Omental fat pad (tissue), 4 donors: ENCODE measurements at places on chromosomes 13 and 19. TPM values are rescaled to one million over a fixed set of nuclear protein-coding genes. Genes with fewer than 3 reads are reported as not detected.

GRCh38 chr13:91361755-91362271, 14.3 kb downstream of the MIR17HG start:
- DNase-seq: no peak

DNA sequence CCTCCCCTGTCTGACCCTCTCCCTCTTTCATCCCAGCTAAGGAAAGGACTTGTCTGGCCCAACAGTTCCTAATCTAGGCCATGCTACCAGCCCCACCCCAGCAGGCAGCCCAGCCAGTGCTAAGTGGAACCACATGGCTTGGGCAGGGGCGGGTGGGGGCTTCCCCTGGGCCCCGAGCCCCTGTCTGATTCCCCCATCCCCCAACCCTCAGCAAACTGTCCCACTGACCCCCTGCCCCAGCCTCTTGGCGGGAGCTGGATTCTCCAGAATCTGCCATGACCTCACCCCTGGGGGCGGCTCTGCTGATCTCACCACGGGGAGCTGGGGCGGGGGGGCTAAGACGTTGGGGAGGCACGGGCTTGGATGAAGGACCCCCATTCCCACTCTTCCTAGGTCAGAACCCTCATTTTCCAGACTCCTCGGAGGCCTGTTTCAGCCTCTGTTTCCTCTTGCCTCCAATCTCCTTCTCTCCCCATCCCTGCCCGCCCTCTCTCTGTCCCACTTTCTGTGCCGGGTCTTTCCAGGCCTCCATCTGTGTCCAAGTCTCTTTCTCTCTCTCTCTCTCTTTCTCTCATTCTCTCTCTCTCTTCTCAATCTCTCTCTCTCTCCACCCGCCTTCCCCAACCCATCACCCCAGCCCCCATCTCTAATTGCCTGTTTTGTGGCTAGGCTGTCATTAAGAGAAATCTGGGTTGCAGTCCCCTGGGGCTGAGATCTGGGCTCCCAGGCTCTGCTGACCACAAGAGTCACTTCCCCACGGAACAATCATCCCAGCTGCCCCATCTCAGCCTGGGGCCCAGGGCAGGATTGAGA, 2.7 kb downstream of the COL5A3 start:
- DNase-seq: no peak

DNA sequence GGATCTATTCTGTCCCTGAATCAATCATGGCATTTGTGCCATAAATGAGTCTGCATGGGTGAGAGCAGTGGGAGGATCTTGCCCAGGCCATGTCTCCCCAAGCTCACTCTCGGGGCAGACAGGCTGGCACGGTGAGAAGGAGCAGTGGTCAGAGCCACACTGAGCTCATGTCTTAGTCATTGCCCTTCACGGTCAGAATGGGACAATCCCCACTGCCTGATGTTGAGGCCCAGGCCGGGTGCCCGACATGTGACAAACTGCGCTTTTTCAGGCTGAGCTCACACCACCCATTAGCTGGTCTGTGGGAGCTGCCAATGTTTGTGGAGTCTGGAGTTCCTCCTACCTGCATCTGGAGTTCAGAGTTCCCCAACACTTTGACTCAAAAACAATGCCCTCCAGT, 481.9 kb downstream of the COG6 start:
- no peak for DNase-seq

- DNase-seq: no peak
These were observed 77.3 kb downstream of the DHRS12 start for GRCh38 chr13:51726446-51727193.

GRCh38 chr13:30615866-30616541, 1.7 kb upstream of the USPL1 start:
- DNase-seq: no peak

DNA sequence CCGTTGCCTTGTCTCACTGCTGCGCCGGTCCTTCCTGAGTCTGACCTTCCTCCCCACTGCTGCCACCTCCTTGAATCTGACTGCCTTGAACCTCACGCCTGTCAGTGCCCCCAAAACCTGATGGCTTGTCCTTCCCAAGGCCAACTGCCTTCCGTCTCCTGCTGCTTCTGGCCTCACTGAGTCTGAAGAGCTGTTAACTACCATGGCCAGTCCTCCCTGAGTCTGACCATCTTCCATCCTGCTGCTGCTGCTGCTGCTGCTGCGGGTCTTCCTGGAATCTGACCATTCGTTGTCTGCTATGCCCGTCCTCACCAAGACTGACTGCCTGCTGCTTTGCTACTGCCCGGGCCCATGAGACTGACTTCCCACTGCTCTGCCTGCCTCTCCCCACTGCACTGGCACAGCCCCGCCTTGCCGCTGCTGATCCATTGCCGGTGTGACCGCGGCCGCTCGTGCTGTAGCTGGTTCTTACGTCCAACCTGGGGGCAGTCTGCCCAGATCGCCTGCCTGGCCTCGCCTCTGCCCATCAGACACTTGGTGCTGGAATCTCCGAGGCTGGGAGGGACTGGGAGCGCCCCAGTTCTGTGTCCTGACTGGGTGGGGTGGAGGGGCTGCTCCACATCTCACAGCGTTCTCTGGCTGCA, 2.9 kb upstream of the RCN3 start:
- no peak for DNase-seq

- DNase-seq: peak; percentile 82
These were observed 624 bp downstream of the CTXN1 start for GRCh38 chr19:7925171-7925851.

- DNase-seq: no peak
These were observed 12.0 kb upstream of the DZIP1 start for GRCh38 chr13:95656386-95657015.

DNA sequence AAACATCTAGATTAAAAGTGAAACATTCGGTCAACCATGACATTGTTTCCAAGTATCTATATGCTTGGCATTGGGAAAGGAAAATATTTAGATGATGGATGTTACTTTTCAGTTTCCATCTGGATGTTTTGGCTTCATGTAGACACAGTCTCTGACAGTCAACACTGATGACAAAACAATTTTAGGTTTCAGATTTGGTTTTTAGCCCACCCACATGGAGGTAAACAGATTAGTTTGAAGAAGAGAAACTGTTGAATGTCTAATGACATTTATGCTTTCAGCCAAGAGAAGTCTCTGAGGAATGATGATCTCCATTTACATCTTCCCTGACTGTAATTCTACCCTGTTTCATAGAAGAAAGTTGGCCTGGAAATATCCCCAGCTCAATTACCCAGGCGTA, 379.1 kb downstream of the SLITRK6 start:
- no peak for DNase-seq

GRCh38 chr13:109789262-109789661, 2.9 kb upstream of the IRS2 start:
- DNase-seq: no peak

The ZNF600 gene
- 7.2 TPM for total RNA-seq

The LYPD5 gene
- 1.1 TPM for total RNA-seq

The CEACAM3 gene
- total RNA-seq: not detected

The ZNF524 gene
- total RNA-seq: 17.3 TPM

The SIGLEC11 gene
- 9.0 TPM for total RNA-seq

The ZNF66 gene
- total RNA-seq: 2.0 TPM
